Activated CD4-positive, alpha-beta T cell treated with anti-CD3 and anti-CD28 coated beads, Interleukin-2, amount 50 U/mL, for 4 hours (primary cell): ENCODE measurements at places on chromosomes 2 and 18.

DNA sequence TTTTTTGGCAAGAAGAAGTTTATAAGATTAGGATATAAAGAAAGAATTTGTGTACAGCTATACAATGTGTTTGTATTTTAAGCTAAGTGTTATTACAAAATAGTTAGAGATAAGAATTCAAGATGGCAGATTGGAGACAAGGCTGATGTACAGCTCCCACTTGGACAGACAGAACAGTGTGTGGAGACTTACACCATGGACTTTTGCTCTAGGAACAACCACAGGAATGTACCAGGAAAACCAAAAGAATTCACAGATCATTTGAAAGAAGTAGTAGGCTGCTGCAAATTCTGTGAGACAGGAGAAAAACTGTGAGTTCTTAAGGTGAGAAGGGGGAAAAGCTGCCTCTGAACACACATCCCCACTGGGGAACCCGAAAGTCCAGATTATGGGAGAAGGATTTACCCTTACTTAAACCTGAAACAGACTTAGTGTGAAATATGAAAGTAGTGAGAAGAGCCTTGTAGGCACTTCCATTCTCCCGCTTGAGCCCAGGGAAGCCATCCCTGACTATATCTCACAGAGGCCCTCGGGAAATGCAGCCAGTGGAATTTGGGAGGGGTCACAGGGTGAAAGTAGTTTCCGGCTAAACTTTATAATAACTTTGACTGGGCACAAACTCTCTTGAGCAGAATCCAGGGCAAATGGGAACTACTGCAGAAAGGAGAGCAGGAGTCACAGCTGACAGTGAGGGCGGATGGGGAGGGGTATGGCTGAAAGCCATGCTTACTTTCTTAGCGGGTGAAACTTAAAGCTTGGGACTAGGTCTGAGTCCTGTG, 11.6 kb upstream of the RPRD1A start:
- no peak for DNase-seq

DNA sequence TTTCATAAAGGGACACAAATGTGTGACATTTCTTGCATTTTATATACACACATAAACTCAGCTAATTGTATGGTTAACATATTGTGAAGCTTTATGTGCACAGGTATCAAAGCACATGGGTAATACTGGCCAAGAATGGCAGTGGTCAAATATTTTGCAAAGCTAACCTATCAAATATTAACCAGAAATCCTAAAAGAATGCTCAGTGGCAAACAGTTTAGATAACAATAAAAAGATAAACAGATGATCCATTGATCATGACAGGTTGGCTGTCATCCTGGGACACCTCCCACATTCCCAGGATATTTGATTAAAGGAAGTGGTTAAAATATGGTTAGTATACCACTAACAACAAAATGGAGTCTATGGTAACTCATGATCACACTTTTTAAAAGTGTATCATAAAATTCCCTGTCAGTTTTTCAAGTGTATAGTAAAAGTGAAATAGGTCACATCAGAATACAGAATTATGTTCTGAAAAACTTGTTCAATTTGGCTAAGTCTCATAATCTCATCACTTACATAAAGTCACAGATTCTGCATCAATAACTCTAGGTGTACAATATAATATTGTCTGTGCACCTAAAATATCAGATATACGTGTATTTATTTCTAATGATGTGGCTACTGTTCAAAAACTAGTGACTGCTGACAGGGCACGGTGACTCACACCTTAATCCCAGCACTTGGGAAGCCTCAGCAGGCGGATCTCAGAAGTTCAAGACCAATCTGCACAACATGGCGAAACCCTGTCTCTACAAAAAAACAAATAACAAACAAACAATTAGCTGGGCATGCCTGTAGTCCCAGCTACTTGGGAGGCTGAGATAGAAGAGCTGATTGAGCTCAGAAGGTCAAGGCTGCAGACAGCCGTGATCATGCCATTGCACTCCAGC, 48.9 kb downstream of the CDH2 start:
- DNase-seq = no peak

DNA sequence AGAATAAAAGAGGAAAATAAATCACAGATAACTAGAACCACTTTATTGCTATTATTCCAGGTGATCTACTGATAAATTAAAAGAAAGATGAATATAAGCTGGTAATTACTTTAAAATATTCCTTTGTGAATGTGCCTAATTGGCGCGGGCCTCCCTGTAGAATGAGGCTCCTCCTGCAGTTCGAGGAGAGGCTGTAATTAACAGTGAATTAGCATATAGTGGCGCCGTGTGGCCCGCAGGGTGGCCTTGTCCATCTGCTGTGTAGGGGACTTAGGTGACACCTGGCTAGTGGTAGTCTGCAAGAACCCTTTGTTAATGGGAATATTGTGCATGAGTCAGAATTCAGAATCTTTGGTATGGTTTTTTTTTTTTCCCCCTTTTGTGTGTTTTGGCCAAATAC, 119.8 kb downstream of the AGAP1 start:
- DNase-seq = no peak

- no peak for DNase-seq
These were observed 341.7 kb downstream of the PTPRM start for GRCh38 chr18:7908681-7909299.

- no peak for DNase-seq
These were observed 215.8 kb downstream of the NDUFA10 start for GRCh38 chr2:239809391-239809790.

GRCh38 chr18:62897153-62897552, 181.8 kb downstream of the PHLPP1 start:
- no peak for DNase-seq

DNA sequence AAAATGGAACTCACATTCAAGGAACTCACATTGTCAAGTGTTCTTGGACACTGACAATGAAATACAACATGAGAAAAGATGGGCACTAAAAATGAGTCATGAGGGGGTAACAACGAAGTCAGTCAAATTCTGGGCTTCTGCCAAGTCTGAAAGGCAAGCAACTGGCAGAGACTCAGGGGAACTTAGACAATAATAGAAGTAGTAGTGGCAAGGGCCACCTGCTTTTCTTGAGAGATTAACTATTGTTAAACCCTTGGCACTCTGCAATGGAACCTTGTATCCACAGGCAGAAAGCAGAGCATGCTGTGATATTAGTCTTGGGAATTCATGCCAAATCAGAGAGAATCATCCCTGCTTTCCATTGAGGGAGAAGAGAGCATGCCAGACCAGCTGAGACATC, 382.6 kb upstream of the CDH2 start:
- DNase-seq = no peak

- no peak for DNase-seq
These were observed 393.5 kb downstream of the MTX2 start for GRCh38 chr2:176662753-176663152.

- no peak for DNase-seq
These were observed 140.4 kb upstream of the VRK2 start for GRCh38 chr2:57906152-57906732.

- peak; percentile 4 for DNase-seq
These were observed 9.0 kb downstream of the CCDC68 start for GRCh38 chr18:54950221-54950620.

GRCh38 chr2:194445226-194445625, 1211.8 kb upstream of the SLC39A10 start:
- no peak for DNase-seq

- no peak for DNase-seq
These were observed 65.6 kb downstream of the MYCN start for GRCh38 chr2:16005816-16006536.

DNA sequence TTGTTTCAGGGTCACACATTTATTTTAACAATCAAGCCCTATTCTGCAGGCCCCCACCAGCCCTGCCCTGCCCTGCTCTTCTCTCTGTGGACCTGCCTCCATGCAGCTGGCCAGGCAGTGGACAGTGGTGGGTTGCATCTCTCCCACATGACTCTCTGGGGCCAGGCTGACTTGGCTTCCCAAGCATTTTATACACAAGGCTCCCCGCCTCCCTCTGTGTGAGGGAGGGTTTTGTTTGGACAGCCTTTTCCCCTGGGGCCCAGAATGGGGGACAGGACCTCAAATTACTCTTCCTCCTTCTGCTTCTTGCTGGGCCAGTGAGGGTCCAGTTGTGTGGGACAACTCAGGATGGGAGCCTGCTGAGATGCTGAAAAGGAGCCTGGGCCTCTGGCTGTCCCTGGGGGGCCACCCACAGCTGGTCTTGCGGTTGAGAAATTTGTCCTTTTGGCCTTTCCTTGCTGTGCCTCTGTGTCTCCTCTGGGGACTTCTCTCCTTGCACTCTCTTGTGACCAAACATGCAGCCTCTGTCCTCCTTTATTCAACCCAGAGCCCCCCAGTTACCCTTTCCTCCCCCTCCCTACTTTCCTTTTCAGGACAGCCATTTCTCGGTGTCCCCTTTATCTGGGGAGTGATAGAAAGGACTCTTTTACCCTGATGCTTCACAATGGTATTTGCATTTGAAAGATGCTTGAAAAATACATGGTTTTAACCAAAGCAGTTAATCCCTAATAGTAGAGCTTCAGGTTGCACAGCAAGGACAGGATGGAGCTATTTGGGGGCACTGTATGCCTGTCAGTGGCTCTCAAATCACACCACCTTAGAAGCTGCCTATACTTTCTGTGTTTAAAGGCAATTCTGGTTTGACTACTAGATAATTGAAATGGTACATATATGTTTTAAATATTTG, 151.1 kb downstream of the FHOD3 start:
- DNase-seq = no peak

- no peak for DNase-seq
These were observed 190.1 kb upstream of the SP5 start for GRCh38 chr2:170524828-170525565.

DNA sequence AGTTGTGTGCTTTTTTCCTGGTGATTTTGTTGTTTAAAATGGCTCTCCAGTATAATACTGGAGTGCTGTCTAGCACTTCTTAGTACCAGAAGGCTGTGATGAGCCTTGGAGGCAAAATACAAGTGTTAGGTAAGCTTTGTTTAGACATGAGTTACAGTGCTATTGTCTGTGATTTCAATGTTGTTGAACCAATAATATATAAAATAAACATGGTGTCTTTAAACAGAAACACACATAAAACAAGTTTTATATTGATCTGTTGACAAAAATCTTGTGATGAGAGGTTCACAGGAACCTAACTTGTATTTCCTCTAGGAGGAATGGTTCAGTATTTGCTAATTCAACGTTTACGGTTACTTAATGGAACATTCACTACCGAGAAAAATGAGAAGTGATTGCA, 5.0 kb upstream of the FAM171B start:
- no peak for DNase-seq

DNA sequence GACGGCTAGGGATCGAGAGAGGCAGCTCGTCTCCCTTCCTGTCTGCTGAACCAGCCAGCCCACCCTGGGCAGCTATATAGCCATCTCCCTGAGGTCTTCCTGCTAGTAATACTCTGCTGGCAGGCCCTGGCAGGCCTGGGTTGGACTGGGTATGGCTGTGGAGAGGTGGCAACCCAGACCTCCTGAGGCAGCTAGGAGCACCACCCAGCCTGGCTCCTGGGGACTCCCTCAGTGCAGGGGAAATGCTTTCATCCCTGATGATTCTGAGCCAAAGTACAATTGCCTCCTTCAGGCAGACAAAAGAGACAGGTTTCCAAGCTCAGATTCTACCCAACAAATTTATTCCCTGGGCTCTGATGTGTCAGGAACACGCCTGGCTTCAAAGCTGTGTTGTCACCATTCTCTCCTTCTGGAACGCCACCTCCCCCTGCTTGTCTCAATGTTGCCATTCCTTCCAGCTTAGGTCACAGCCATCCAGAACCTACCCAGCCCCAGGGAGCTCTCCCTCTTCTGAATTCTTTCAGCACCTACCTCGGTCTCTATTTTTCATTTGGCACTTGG, 4.7 kb upstream of the DNAJB2 start:
- no peak for DNase-seq

- DNase-seq = no peak
These were observed 132.5 kb downstream of the CSRNP3 start for GRCh38 chr2:165601928-165602521.

- DNase-seq = no peak
These were observed 185.2 kb upstream of the LRRTM1 start for GRCh38 chr2:80489717-80490116.

- no peak for DNase-seq
These were observed 48.4 kb upstream of the YPEL5 start for GRCh38 chr2:30098266-30099005.

- no peak for DNase-seq
These were observed 38.8 kb downstream of the CENPO start for GRCh38 chr2:24832073-24832461.

GRCh38 chr18:79199691-79200374, 130.6 kb downstream of the ATP9B start:
- no peak for DNase-seq

- peak; percentile 45 for DNase-seq
These were observed 92.9 kb downstream of the MREG start for GRCh38 chr2:215920244-215921100.

DNA sequence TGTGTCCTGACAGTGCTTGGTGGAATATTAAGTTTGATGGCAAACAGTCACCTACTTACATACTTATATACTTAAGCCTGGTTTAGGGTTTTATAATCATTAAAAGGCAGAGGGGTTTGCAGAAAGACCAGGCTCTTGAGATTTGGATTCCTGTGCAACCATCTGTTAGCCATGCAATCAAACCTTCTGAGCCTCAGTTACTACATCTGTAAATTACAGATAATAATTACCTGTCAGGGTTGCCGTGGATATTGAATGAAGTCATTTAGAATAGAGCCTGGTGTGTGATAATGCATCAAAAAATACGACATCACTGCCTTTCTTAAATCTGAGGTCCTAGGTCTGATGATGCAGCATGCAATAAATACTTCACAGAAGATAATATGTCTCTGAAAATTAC, 152.9 kb downstream of the ARHGAP28 start:
- DNase-seq = no peak

DNA sequence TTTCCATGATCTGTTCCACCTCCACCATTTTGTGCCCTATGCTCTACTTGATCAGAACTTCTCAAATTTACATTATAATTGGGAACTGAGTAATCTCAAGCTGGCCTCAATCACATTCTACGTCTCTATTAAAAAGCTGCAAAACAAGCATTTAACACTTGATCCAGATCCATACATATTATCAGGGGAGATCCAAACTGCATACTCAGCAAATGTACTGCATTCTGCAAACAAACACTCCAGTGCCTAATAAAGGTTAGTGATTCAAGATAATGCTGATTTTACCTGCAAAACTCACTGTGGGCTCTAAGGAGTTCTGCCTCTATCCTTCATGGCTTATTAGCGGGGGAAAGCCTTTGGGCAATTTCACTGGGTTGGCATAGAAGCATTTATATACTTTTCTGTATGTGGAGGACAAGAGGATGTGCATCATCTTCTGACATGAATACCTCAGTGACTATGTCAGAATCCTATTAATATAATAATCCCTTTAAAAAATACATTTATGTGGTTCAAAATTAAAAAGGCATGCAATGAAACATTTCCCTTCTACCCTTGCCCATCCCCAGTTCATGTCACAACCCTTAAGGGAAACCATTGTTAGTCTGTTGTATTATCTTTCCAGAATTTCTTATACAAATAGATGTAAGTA, 40.2 kb downstream of the GALNT14 start:
- no peak for DNase-seq

- DNase-seq = no peak
These were observed 445.7 kb upstream of the TRIB2 start for GRCh38 chr2:12270876-12271588.
